ENCODE measurements at places on chromosomes 11 and 22.
A peak's percentile ranks its signal among the peaks of the same experiment; 100 is the strongest.

GRCh38 chr11:92638678-92639077 is 330.8 kb upstream of the MTNR1B start:
- no peak for DNase-seq

- peak; percentile 12 for DNase-seq
These were observed 92.7 kb downstream of the SGSM3 start for GRCh38 chr22:40463017-40463631.

- DNase-seq = no peak
These were observed 504.3 kb downstream of the FAM181B start for GRCh38 chr11:82229341-82229740.

- no peak for DNase-seq
These were observed 84.7 kb downstream of the TTC28 start for GRCh38 chr22:28594797-28595462.

DNA sequence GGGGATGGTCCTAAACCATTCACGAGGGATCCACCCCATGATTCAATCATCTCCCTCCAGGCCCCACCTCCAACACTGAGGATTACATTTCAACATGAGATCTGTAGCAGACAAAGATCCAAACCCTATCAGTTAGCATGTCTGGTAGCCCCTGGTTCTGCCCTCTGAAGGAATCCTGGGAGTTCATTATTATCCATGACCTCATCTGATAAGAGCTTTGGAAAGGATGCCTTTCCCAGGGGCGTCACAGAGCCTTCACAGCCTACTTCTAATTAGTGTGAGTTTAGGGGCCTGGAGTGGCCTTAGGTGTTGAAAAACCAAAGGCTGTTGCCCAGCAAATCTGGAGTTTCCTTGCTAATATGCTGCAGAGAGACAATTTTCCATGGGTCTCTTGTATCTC is 8.6 kb upstream of the EIF3M start:
- no peak for DNase-seq

Measured in activated T-cell treated with anti-CD3 and anti-CD28 coated beads for 4 hours (primary cell).